Stimulated activated CD4-positive, alpha-beta T cell treated with anti-CD3 and anti-CD28 coated beads, Interleukin-12 subunit alpha, Interleukin-12 subunit beta, amount 100 ng/mL, for 24 hours (primary cell): ENCODE measurements at places on chromosomes 2 and 18.

DNA sequence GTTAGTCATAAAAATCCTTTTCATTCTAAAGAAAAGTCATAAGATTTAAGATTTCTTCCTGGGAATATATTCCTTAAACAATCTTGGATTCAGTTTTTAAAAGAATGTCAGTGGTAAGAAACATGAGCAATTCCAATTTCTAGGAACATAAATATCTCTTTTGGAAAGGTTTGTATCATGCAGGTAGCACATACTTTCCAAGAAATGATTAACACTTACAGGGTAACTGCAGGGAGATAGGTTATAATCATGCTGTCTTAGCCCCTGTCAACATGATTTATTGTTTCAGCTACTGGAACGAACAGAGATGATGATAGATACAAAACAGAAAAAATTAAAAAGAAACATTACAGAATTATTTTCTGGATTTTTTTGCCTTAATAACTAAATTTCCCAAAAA lies 1537.7 kb downstream of the LRP1B start:
- no peak for DNase-seq

GRCh38 chr2:105361102-105361889 lies 24.0 kb downstream of the C2orf49 start:
- peak; percentile 8 for DNase-seq

GRCh38 chr2:143345887-143346787 lies 216.9 kb downstream of the ARHGAP15 start:
- DNase-seq: no peak

- no peak for DNase-seq
Observed at GRCh38 chr2:15893689-15894480, 46.5 kb upstream of the MYCN start.

GRCh38 chr2:148102641-148103040 lies 81.8 kb downstream of the MBD5 start:
- no peak for DNase-seq
